ENCODE measurements at places on chromosomes 11 and 22.

DNA sequence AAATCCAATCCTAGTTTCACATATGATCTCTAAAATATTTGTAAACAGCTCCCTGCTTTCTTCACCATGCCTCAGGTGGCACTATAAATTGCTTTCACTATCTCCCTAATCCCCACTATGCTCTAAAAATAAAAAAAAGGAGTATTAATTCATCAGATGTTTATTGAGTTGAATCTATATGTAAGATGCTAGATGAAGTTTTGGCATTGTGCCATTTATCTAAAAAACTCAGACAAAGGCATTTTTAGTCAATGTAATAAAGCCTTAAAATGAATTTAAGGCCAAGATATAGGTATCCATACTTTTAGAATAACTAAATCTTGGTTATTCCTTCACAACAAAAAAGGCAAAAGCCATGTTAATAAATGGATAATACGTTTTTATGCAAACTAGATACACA is 373.9 kb downstream of the ETS1 start:
- no peak for DNase-seq

DNA sequence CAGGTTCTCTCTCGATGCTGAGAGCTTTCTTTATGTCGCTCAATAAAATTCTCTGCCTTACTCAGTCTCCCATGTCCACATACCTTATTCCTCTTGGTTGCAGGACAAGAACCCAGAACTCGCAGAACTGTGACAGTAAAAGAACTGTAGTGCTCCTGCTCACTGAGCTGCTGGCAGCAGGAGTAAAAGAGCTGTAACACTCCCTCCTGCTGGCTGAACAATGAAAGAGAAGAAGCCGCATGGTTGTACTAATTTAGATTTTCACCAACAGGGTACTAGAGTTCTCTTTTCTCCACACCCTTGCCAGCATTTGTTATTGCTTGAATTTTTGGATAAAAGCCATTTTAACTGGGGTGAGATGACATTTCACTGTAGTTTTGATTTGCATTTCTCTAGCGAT is 433.2 kb downstream of the GUCY1A2 start:
- no peak for DNase-seq

DNA sequence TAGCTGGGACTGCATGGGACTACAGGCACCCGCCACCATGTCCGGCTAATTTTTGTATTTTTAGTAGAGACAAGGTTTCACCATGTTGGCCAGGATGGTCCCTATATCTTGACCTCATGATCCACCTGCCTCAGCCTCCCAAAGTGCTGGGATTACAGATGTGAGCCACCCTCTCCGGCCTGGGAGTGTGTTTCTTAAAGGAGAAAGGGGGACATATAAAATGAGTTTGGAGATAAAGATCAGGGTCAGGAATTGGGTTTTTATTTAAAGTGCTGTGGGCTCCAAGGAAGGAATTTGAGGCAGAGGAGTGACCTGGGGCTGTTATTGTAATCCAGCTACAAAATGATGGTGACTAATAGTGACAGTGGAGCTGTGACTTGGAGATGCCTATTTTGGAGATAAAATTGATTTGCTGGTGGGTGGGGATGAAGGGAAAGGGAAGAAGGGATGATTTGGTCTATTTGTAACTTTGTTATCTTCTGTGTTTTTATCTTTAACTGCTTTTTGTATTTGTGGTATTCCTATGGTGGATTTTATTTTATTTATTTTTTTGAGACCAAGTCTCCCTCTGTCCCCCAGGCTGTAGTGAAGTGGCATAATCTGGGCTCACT is 5.0 kb downstream of the CRKL start:
- DNase-seq = no peak

- DNase-seq = no peak
These were observed 25.4 kb upstream of the MUC5B start for GRCh38 chr11:1197431-1197885.

DNA sequence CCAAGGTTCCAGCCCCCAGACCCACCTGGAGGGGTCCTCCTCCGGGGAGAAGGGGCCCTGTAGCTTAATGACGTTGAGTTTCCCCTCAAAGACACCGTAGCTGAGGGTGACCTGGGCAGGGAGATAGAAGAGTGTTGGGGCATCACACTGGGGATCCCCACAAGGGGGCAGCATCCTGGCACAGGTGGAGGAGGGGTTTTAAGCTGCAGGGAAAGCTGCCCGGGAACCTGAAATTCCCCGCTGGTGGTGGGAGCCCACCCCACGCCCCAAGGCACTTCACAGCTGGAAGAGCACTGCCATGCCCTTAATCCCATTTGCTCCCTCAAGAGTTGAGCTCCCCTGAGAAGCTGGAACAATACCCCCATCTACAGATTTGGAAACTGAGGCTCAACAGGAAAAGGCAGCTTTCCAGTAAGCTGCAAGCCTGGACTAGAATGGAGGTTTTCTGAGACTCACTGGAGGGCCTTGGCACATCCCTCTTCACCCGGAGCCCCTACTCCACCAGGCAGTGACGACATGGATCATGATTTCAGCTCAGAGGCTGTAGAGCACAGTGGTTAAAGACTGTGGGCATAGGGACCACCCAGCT is 13.7 kb downstream of the MFNG start:
- peak; percentile 51 for DNase-seq

- no peak for DNase-seq
These were observed 2.8 kb upstream of the POLA2 start for GRCh38 chr11:65258988-65259387.

DNA sequence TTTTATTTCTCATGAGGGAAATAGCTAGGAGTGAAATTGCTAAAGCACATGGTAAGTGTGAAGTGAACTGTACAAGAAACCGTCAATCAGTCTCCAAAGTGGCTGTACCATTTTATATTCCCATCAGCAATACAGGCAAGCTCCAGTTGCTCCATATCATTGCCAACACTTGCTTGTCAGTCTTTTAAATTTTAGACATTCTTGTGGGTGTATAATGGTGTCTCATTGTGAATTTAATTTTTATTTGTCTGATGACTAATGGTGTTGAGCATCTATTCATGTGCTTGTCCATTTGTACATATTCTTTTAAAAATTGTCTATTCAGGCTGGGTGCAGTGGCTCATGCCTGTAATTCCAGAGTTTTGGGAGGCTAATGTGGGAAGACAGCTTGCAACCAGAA is 34.1 kb upstream of the SMCO4 start:
- DNase-seq = no peak

DNA sequence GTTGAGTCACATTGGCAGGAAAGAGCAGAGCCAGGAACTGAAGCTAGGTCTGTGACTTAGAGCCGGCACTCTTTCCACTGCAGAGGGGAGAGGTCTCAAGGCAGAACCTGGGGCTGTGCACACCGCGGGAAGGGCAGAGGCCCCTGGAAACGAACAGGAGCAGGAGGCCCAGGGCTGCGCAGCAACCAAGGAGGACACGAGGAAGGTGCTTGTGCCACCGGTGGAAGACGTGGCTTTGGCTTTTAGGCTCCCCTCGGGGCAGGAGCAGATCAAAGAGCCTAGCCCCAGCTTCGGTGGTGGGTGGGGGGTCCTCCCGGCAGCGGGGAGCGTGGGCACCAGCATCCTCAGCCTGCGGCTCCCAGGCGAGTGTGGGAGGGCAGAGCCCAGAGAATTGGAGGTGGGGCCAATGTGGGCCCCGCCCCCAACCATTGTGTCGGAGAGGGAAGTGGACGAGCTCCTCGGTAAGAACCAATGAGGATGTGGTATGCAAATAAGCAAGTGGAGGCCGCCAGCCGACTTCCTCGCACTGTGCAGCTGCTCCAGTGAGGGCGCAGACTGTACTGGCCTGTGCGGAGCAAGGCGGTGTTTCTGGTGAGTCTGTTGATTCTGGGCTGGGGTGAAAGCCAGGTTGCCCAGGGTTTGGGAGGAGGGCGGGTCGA is at the start of gene CCDC116:
CCDC116 (plus strand) TSS at position 524 of the 659 bp plus-strand sequence. CDS start 422 bp downstream, outside the sequence.
- peak; percentile 47 for DNase-seq

- no peak for DNase-seq
These were observed 1.9 kb upstream of the TYR start for GRCh38 chr11:89175796-89176195.

DNA sequence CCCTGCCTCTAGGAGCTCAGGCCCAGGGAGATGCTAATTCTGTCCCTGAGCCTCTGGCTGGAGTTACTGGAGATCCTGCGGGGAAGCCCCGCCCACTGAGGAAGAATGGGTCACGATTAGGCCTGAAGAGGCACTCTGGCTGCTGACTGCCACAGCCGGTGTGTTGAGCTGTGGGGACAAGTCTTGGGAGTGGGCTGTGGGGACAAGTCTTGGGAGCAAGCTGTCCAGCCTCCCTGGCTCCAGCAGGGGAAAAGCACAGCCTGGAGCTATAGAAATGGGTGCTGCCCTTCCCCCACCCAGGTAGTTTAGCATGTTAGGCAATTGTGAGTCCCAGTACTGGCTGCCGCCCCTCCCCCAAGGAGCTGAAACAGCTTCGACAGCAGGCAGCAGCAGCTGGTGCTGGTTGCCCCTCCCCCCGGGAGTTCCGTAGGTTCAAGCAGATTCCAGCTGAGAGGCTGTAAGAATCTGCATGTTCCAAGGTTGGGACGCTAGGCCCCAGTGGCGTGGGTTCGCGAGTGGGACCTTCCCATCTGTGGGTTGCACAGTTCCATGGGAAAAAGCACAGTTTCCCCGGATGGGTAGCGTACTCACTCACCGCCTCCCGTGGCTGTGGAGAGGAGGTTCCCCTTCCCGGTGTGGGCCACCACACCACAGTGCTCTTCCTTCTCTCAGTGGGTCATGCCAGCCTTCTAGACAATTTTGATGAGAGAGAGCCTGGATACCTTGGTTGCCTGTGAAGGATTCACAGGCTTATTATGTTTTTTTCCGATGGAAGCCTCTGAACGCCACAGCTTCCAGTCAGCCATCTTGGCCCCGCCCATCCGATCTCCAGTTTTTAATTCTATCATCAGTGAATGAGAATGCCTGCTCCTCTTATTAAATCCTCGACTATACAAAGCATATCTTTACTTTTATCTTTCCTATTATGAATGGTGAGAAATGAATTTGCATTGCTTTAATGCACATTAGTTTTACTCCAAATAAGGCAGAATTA is 61.5 kb downstream of the MSANTD4 start:
- no peak for DNase-seq

- DNase-seq = peak; percentile 32
These were observed 34.1 kb downstream of the CHRDL2 start for GRCh38 chr11:74696939-74697675.

GRCh38 chr11:77322926-77323590 is 21.6 kb upstream of the GDPD4 start:
- DNase-seq = no peak

GRCh38 chr11:77201991-77202841 is 74.2 kb downstream of the MYO7A start:
- DNase-seq = no peak

GRCh38 chr11:76047231-76047630 is 159.1 kb downstream of the WNT11 start:
- DNase-seq = no peak

- no peak for DNase-seq
These were observed 190.7 kb upstream of the NECTIN1 start for GRCh38 chr11:119919656-119920055.

- DNase-seq = no peak
These were observed 25.9 kb downstream of the LARGE2 start for GRCh38 chr11:45948356-45948755.

DNA sequence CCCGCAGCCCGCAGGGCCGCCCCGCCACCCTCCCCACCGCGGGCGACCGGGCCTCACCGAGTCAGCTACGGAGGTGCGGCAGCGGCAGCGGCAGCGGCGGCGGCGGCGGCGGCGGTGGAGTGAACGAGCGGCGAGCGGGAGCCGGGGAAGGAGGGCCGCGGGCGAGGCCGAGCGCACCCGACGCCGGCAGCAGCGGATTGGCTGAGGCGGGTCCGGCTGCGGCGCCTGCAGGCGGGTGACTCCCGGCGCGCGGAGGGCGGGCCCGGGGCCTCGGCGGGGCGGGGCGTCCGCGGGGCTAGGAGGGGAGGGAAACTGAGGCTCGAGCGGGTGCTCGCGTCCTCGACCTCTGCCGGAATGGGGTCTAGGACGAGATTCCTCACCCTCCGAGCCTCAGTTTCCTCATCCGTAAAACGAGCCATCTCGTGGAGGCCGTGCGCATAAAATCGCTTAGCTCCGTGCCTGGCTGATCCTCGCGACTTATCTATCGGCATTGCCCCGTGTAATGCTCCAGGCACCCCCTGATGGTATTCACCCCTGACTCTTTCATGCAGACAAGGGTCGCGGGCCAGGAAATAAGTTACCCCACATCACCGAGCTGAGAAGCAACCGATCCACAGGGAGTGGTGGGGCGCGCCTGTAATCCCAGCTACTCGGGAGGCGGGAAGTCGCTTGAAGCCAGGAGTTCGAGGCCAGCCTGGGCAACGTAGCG is at the start of gene CPT1A:
CPT1A (minus strand) TSS at position 199 of the 709 bp plus-strand sequence. CDS start 26,442 bp downstream, outside the sequence.
- peak; percentile 85 for DNase-seq

GRCh38 chr22:32401486-32401885 is 10.6 kb downstream of the RTCB start:
- DNase-seq = no peak

Data from suppressor macrophage treated with lipopolysaccharide for 4 hours (primary cell).